Right ventricle myocardium inferior (tissue), 1 donor: ENCODE measurements at places on chromosomes 5 and 9. TPM values are rescaled to one million over a fixed set of nuclear protein-coding genes. Genes with fewer than 3 reads are reported as not detected.
A peak's percentile ranks its signal among the peaks of the same experiment; 100 is the strongest.

TTC16 gene
- total RNA-seq: 0.30 TPM

IL5 gene
- not detected for total RNA-seq

GRCh38 chr5:35149041-35149440, 81.2 kb downstream of the PRLR start:
- no peak for DNase-seq

DNA sequence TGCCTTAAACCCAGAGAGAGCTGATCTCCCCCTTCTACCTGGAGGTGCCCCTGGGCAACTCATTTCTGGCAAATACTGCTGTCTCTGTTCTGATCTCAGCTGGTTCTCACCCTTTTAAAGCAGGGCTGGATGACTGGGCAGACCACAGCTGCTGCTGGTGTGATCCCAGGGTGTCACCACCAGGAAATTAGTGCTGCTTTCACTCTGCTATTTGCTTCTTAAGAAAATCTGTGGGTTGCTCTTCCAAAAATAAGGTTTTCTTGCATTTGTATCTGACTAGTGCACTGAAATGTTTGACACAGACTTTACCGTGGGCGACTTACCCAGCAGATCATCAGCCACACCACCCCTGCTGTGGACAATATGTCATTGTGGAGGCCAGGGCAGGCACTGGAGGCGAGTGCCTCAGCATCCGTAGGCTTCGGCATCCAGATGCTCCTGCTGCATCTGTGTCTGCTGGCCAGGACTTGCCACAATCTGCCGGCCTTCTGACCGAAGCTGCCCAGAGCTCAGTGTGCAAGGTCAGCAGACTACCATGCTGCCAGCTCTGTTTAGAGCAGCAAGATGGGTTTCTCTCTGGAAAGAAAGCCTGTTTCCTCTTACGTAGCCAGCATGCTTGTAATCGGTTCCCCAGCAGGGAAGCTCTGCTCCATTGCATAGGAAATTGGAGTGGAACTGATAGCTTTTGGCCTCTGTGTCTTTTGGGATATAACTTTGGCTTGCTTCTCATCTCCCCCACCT, 13.6 kb downstream of the ARHGAP26 start:
- no peak for DNase-seq

DNA sequence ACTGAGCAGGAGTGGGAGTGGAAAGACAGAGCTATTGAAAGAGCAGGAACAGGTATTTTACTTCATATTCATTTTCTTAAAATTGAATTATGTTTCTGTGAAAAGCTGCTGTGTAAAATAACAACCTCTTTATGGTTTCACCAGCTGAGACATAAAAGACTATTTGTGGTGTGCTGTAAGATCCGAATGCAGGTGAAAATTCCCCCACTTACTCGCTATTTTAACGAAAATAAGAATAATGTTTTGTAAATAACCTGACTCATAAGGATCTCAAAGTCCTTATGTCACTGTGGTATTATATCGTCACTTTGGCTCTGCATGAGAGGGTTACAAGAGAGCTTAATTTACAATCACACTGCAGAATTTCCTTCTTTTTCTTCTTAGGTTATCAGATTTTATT, 65.3 kb upstream of the NFIB start:
- DNase-seq: no peak

DNA sequence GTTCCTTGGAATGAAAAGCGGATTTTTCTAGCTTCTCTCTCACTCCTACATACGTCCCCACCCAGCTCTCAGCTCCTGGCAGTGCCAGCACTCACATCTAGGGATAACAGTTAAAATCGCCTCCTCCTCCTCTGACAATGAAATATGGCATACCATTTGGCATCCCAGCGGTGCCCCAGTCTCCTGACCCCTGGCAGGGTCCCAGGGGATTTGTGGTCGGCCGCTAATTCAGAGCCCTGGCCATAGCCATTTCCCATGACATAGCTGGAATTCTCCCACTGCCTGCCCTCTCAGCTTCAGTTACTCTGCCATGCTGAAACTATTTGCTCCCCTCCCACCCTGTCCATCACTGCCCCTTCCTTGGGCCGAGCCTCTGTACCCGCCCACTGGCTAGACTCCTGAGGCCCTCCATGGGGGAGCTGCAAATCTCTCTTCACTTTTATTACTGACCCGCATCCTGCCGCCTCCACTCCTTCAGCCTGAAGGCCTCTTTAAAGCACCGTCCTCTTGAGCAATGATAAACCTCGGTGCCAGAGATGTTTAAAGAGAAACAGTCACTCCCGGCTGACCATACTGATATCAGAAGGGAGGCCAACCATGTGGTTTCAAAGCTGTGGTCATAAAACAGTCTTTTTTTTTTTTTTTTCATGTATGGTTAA, 139.8 kb downstream of the SLIT3 start:
- no peak for DNase-seq

GPR150 gene
- not detected for total RNA-seq

GRCh38 chr5:73204332-73204731, 31.3 kb downstream of the TMEM174 start:
- DNase-seq: no peak

DNA sequence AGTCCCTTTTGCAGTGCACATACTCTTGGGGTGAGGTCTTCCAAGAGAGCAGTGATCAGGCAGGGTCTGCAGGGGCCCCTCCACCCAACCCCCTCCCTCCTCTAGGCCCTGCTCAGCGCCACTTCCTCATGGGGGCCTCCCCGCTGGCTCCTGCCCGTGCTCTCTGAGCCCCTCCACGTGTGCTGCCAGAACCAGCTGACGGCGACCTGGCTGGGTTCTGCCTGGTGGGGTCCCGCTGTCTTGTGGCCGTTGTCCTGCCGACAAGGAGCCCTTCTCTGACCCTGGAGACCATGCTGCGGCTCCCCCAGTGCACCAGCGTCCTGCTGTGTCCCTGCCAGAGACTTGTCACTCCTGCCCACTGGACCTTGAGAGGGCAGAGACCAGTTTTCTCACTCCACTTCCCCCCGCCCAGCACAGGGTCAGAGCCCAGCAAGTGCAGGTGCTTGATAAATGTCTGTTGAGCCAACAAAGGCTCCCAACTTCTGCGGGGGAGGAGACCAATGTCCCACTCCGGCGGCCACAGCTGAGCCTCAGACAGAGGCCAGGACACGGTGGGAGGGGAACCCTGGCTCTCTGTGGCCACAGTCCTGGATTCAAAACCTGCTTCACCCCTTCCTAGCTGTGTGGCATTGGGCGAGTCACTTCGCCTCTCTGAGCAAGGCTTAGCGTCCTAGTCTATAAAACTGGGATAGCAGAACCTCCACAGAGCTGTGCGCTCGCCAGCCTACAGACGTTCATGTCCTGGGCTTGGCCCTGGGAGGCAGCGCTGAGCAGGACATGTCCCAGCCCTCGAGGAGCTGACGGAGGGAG, 24.8 kb downstream of the SARDH start:
- DNase-seq: peak; percentile 55

ADAMTS13 gene
- total RNA-seq: 3.6 TPM

DNA sequence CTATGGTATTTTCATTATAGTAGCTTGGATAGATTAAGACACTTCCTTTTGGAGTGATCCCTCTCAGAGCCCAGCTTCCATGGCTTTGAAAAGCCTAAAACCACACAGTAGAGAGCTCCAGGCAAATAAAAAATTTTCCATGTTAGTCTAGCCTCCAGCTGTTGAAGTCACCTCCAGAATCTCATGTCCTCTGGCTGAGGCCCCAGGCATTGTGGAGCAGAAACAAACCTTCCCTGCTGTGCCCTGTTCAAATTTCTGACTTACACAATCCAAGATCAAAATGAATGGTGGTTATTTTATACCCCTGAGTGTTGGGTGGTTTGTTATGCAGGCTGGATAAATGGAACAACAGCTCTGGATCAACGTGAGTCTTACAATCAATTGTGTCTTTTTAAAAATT, 203.9 kb downstream of the ICE1 start:
- DNase-seq: no peak

DNA sequence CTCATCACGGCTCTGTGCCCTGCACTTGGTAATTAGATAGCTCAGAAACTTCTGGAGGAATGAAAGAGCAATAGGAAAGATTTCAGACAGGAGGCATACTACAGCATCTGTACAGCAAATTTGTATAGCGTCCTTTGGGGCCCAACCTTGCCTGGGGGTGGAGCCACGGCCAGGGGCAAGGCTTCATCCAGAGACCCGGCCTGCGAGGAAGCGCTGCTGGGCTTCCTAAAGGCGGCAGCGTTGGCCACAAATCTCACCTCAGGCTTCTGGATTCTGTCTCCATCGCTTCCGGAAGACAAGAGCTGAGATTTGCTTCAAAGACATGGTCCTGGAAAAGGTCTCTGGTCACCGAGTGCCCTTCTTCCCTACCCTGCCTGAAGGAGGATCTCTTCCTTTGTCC, 12.2 kb upstream of the SPATA31D1 start:
- DNase-seq: no peak

BTNL9 gene
- total RNA-seq: 37.6 TPM

DDX4 gene
- total RNA-seq: not detected

NIPAL4 gene
- total RNA-seq: not detected

C5orf34 gene
- total RNA-seq: 0.73 TPM

CATSPER3 gene
- 1.1 TPM for total RNA-seq

DNA sequence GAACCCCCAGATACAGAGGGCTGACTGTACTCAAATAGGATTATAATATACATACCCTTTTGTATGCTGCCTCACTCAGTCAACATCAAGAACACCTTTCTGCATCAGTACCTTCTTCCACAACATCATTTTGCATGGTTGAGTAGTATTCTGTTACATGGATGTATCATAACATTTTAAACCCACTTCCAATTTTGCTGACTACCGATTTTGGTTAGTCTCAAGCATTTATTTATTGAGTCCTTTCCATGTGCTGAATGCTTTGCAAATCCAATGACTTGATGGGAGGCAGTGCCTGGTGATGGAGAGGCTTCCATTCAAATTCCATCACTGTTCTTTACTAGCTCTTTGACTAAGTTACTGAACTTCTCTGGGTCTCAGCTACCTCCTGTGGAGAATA, 182.0 kb upstream of the KLF4 start:
- DNase-seq: no peak

- DNase-seq: no peak
Observed at GRCh38 chr5:105392710-105393149, 1830.1 kb upstream of the NUDT12 start.

GRCh38 chr5:125883223-125883622, 540.0 kb upstream of the GRAMD2B start:
- DNase-seq: no peak

GRCh38 chr5:88108490-88109279, 160.0 kb downstream of the TMEM161B start:
- DNase-seq: no peak

- DNase-seq: no peak
Observed at GRCh38 chr5:75828029-75828428, 110.8 kb upstream of the POC5 start.

KLF4 gene
- total RNA-seq: 36.9 TPM

DNA sequence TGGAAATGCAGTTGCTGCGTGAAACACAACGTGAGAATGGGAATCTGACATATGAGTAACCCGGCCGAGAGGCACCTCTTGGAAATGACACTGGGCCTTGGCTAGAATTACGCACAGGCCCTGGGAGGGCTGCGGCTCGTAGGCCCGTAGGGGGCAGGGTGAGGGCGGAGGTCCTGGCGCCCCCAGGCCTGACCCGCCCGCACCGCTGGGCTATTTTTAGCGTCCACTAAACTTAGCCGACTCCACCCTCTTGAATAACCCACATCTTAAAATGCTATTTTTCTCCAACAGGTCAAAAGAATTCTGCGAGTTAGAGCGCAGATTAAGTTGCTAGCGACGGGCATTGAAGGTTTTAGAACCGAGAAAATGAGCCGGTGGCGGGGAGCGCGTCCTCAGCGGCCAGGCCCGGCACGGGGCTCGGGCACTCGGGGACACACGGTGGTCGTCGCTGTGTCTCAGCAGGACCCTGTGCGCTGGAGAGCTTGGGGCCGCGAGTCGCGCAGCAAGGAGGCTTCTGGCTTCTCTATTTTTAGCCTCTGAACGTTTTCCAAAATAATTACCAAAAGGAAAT, 168.5 kb downstream of the AUH start:
- peak; percentile 91 for DNase-seq

LEAP2 gene
- 1.1 TPM for total RNA-seq

GRCh38 chr5:142618130-142618523, 67.8 kb downstream of the FGF1 start:
- DNase-seq: no peak

DNA sequence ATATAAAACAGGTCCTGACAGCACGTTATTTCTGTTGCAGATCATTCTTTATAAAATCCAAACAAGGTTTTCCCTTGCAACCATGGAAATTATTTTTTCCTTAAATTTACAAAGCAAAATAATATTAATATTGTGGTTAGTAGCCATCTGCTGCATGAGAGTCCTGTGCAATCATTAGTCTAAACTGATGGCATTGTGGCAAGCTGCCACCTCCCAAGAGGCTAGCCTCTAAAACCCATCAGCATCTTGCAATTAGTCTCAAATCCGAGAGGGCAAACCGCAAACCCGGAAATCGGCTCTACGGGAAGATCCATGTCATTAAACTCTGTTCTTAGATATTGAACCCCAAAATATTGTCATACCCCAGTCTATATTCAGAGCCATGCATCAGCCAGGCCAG, 11.3 kb upstream of the CDH6 start:
- DNase-seq: no peak

DNA sequence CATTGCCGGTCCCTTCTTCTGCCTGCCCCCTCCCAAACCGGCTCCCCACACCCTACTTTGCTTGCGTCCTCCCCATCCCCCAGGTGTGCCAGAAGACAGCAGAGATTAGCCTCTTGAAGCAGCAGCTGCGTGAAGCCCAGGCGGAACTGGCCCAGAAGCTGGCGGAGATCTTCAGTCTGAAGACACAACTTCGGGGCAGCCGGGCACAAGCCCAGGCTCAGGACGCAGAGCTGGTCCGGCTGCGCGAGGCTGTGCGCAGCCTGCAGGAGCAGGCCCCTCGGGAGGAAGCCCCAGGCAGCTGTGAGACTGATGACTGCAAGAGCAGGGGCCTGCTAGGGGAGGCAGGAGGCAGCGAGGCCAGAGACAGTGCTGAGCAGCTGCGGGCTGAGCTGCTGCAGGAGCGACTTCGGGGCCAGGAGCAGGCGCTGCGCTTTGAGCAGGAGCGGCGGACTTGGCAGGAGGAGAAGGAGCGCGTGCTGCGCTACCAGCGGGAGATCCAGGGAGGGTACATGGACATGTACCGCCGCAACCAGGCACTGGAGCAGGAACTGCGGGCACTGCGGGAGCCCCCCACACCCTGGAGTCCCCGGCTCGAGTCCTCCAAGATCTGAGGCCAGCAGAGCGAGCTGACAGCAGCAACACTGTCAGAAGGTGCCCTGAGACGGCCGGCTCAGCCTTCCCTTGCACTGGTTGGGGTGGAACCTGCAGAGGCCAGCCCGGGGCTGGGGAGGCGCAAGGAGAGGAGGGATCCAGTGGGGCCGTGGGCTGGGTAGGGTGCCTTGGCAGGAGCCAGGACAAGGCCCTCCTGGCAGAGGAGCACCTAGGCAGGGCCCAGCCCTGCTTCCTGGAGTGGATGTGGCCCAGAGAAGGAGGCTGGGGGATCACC, 8.3 kb downstream of the N4BP3 start:
- DNase-seq: peak; percentile 75

PCA3 gene
- total RNA-seq: not detected

C5orf46 gene
- 2.4 TPM for total RNA-seq

DNA sequence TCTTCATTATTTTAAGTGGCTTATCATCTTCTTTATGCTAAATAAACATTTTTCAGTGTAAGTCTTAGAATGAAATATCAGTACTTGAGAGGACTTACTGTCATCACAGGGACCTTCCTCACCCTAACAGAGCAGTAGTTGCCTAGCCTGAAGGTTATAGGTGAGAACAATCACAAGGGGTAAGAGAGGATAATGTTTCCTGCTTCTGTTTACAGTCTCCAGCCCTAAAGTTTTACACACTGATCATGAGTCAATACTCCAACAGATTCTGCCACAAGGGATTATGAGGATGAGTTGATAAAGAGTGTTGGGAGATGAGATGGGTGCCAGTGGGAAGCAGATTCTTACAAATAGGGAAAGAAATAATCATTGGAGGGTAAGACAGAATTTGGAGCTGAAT, 265.1 kb upstream of the DAB2 start:
- DNase-seq: no peak
